ENCODE measurements at places on chromosomes 1 and 21. TPM values are rescaled to one million over a fixed set of nuclear protein-coding genes. Genes with fewer than 3 reads are reported as not detected.
A peak's percentile ranks its signal among the peaks of the same experiment; 100 is the strongest.

Gene AKT3
- 52.5 TPM for total RNA-seq

Gene TPTE
- not detected for total RNA-seq

Gene UMODL1
- 0.50 TPM for total RNA-seq

Gene RPTN
- not detected for total RNA-seq

Gene ST6GALNAC3
- 8.8 TPM for total RNA-seq

Gene CASQ1
- total RNA-seq: 0.27 TPM

- H3K4me3 ChIP-seq: peak overlapping the region; percentile 73
- H3K27ac ChIP-seq: no peak overlapping the region
- no peak for DNase-seq
- peaks cover 66% of the 10 kb centered on the region for H3K4me1 ChIP-seq
- no peaks in the 10 kb centered on the region for H3K27me3 ChIP-seq
Measured at GRCh38 chr1:226064816-226065248, 2.3 kb downstream of the H3-3A start.

DNA sequence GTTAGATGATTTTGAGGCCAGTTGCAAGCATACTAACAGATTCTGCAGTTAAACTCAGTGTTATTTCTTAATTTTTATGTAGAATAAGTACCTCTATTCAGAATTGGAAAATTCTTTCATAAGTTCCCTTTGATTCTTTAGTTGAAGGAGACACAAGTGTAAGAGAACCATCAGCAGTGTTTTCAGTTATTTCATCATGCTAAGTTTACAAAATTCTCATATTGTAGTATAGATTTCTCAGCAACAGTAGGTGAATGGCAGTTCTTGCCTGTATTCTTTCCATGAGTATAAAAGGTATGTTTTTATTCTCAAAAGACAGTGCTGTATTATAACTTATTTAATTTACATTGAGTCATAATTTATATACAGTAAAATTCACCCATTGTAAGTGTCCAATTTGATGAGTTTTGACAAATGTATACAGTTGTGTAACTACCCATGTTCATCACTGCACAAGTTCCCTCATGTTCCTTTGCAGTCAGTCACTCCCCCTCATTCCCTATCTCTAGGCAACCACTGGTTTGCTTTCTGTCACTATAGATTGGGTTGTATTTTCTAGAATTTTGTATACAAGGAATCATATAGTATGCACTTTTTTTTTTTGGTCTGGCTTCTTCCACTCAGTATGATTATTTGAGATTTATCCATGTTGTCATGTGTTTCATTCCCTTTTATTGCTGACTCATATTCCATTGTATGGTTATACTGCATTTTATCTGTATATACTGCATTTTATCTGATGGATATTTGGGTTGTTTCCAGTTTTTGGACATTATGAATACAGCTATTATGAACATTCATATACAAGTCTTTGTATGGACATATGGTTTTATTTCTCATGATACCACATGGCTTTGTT lies 3.9 kb downstream of the RPS6KC1 start:
- DNase-seq: no peak
- peaks cover 23% of the 10 kb centered on the region for H3K4me1 ChIP-seq
- H3K4me3 ChIP-seq: no peak overlapping the region
- no peak overlapping the region for H3K27ac ChIP-seq
- H3K27me3 ChIP-seq: no peaks in the 10 kb centered on the region

GRCh38 chr1:11855430-11855829 lies 3.3 kb downstream of the NPPB start:
- H3K27ac ChIP-seq: no peak overlapping the region
- H3K27me3 ChIP-seq: peaks cover 53% of the 10 kb centered on the region
- no peak for DNase-seq
- no peaks in the 10 kb centered on the region for H3K4me1 ChIP-seq

- peak overlapping the region; percentile 99 for H3K27ac ChIP-seq
- H3K27me3 ChIP-seq: no peaks in the 10 kb centered on the region
- peaks cover 47% of the 10 kb centered on the region for H3K36me3 ChIP-seq
- H3K4me3 ChIP-seq: peak overlapping the region; percentile 92
- peaks cover 34% of the 10 kb centered on the region for H3K4me1 ChIP-seq
Measured at GRCh38 chr1:45340816-45341466, 701 bp upstream of the MUTYH start.

GRCh38 chr1:203324105-203325025 lies 19.0 kb downstream of the BTG2 start:
- H3K27ac ChIP-seq: peak overlapping the region; percentile 97
- peaks cover 84% of the 10 kb centered on the region for H3K4me1 ChIP-seq
- H3K36me3 ChIP-seq: no peaks in the 10 kb centered on the region
- DNase-seq: peak; percentile 57
- no peak overlapping the region for H3K4me3 ChIP-seq

GRCh38 chr21:18157406-18157805 lies 87.2 kb upstream of the CHODL start:
- no peak overlapping the region for H3K4me3 ChIP-seq
- H3K27me3 ChIP-seq: no peaks in the 10 kb centered on the region
- no peaks in the 10 kb centered on the region for H3K4me1 ChIP-seq
- H3K36me3 ChIP-seq: no peaks in the 10 kb centered on the region
- no peak overlapping the region for H3K27ac ChIP-seq
- DNase-seq: no peak

DNA sequence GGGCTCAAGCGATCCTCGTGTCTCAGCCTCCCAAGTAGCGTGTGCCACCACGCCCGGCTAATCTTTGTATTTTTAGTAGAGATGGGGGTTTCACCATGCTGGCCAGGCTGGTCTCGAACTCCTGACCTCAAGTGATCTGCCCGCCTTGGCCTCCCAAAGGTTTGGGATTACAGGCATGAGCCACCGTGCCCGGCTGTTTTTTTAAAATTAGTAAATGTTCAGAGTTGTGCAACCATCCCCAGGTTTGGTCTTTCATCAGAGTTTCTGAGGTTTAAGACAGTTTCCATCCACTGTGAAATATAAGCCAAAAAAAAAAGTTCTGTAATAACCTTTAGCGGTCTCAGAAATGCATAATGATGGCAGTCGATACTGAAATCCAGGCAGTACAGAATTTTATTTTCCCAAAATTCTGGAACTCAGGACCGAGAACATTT lies 550 bp upstream of the SYT11 start:
- peaks cover 16% of the 10 kb centered on the region for H3K36me3 ChIP-seq
- H3K27ac ChIP-seq: peak overlapping the region; percentile 78
- peaks cover 45% of the 10 kb centered on the region for H3K4me1 ChIP-seq
- peak overlapping the region; percentile 55 for H3K4me3 ChIP-seq
- DNase-seq: no peak

DNA sequence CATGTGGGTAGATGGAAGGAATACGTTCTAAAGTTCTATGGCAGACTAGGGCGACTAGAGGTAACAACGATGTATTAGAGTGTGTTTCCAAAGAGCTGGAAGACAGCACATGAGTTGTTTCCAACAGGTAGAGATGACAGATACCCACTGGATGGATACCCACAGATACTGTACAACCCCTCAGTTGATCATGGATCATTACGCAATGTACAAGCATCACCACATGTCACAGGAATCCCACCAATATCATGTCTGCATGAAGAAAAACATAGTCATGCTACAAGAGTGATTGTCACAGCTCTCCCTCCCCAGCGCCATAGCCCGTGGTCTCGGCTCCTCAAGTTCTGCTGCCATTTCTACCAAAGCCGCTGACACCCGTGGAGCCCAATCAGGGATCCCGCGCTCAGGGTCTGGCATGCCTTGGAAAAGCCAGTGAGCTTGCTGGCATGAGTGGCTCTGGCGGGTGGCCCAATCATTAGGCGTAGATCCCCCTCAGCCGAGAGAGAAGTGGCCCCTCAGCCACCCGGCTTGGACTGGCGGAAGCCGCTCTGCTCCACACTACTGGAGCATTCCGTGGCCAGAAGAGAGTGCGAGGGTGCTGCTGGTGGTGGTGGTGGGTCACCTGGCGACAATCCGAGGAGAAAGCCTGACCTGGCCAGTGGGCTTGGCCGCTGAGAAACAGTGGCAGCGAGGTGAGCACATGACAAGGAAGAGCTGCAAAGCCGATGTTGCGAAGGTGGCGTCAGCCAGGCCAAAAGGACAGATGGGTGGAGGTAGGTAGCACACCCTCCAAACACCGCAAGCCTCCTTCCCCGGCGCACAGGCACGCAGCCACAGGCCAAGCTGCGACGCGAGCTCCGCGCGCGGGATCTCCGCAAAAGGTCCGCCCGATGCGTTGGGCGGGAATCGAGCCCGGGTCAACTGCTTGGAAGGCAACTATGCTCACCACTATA lies 65.7 kb upstream of the FCGR2A start:
- H3K36me3 ChIP-seq: no peaks in the 10 kb centered on the region
- peaks cover under 1% of the 10 kb centered on the region for H3K27me3 ChIP-seq
- H3K27ac ChIP-seq: peak overlapping the region; percentile 26
- H3K4me3 ChIP-seq: peak overlapping the region; percentile 82
- peak; percentile 51 for DNase-seq

DNA sequence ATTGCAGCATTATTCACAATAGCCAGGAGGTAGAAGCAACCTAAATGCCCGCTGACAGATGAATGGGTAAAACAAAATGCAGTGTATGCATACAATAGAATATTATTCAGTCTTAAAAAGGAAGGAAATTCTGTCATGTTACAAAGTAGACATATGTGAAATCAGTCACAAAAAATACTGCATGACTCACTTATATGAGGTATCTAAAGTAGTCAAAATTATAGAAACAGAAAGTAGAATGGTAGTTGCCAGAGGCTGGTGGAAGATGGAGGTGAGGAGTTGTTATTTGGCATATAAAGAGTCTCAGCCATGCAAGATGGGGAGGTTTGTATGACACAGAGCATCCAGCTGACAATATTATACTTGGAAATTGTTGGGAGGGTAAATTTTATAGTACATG lies 43.0 kb upstream of the EGLN1 start:
- DNase-seq: no peak
- no peaks in the 10 kb centered on the region for H3K36me3 ChIP-seq
- peaks cover 6% of the 10 kb centered on the region for H3K27me3 ChIP-seq
- H3K4me3 ChIP-seq: no peak overlapping the region
- no peak overlapping the region for H3K27ac ChIP-seq

DNA sequence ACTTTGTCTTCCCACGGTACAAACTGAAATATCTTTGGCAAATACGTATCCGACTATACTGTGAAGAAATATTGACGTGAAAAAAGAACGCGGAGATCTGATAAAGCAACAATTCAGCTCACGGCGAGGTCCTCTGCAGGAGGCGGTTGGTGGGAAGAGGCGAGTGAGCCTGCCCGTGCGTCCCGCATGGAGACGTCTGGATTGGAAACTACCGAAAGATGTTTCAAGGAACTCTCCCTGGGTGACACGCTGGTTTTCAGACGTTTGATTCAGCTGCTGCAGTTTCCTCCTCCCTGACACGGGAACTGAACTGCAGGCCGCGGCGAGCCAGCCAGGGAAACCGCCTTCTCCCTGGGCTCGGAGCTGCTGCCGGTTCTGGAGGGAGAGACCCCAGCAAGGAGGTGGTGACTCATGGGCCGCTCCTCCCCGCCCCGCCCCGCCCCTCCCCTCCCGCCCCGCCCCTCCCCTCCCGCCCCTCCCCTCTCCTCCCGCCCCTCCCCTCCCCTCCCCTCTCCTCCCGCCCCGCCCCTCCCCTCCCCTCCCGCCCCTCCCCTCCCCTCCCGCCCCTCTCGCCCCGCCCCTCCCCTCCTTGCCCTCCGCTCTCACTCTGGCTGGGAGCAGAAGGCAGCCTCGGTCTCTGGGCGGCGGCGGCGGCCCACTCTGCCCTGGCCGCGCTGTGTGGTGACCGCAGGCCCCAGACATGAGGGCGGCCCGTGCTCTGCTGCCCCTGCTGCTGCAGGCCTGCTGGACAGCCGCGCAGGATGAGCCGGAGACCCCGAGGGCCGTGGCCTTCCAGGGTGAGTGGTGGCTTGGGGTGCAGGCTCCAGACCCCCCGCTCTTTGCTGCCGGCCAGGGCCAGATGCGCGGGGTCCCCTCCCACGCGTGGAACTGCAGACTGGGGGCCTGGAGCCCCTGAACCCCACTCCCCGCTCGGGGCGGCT lies at the start of gene COL6A1:
Gene COL6A1, plus strand, starts transcription at position 620 of the 941 bp plus-strand sequence. Its CDS starts 81 bp downstream, at position 701.
- H3K36me3 ChIP-seq: peaks cover 4% of the 10 kb centered on the region
- peaks cover 6% of the 10 kb centered on the region for H3K27me3 ChIP-seq
- DNase-seq: peak; percentile 70
- peaks cover 16% of the 10 kb centered on the region for H3K4me1 ChIP-seq
- H3K4me3 ChIP-seq: peak within 1 kb of the TSS; percentile 73

DNA sequence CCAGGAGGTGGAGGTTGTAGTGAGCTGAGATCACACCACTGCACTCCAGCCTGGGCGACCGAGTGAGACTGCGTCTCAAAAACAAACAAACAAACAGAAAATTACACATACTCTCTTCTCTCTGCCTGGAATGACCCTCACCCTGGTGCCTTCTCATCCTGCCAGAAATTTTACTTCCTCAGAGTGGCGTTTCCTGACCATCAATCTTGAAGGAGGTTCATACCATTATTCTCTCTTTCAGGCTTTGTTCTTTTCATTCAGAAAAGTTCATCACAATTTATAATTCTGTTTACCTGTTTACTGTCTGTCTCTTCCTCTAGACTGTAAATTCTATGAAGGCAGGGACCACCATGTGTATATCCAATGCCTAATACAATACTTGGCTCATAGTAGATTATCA lies 79.3 kb downstream of the RPS6KA1 start:
- no peaks in the 10 kb centered on the region for H3K4me1 ChIP-seq
- no peak overlapping the region for H3K27ac ChIP-seq
- no peaks in the 10 kb centered on the region for H3K27me3 ChIP-seq
- H3K4me3 ChIP-seq: no peak overlapping the region
- no peaks in the 10 kb centered on the region for H3K36me3 ChIP-seq

DNA sequence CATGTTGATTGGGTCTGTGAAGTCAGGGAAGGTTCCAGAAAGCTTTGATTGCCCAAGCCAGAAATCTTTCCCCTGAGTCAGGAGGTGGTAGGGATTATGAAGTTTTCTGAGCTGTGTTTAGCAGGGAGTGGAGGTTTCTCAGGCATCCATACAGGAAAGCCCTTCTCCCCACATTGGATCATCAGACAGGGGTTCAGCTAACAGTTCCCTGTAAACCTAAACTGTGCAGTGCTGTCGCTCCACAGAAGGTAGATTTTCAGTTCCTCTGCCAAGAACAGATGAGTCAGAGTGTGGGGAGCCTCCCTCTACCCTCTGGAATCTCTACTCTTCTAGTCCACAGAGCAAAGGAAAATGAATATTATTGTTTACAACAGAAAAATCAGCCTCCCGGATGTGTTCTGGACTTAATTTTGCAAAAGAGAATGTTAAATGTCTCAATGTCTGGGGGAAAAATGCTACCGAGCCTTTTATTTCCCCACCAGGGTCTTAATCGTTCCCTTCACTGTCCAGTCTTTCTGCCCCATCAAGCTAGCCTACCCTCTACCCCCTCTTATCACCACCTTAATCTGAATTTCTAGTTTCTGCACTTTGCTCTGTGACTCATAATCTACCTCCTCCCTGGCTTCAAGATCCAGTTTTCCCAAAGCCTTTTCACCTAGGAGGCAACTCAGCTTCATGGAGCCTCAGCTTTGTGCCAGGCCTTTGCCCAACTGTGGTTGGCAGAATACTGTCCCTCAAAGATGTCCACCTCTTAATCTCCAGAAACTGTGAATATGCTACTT lies 355.6 kb downstream of the PRDM2 start:
- H3K36me3 ChIP-seq: no peaks in the 10 kb centered on the region
- H3K27me3 ChIP-seq: no peaks in the 10 kb centered on the region
- no peaks in the 10 kb centered on the region for H3K4me1 ChIP-seq

Data from lower lobe of right lung (tissue), 2 donors.